ENCODE measurements at places on chromosomes 7 and 10.

- peak; percentile 83 for DNase-seq
Observed at GRCh38 chr10:114526504-114527238, 122.4 kb upstream of the AFAP1L2 start.

GRCh38 chr10:86659161-86659691 lies 4.9 kb downstream of the OPN4 start:
- no peak for DNase-seq

GRCh38 chr10:122138831-122139625 lies 132.1 kb upstream of the BTBD16 start:
- DNase-seq: no peak

DNA sequence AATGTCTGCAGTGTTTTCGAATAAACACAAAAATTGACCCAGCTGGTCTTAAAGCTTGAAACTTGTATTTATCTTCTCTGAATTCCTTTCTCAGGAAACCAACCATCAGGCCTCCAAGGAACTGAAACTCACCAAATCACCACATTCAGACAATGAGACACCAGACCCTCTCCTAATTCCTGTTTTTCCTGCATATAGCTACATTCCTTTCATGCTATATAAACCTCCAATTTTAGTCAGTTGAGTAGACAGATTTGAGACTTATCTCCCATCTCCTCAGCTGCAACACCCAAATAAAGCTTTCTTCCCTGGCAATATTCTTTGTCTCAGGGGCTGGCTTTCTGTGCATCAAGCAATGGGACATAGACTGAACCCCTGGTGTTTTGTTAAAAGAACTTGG lies 317.0 kb downstream of the CACNA2D1 start:
- no peak for DNase-seq

- no peak for DNase-seq
Observed at GRCh38 chr10:42934351-42934811, 142.5 kb upstream of the RET start.

DNA sequence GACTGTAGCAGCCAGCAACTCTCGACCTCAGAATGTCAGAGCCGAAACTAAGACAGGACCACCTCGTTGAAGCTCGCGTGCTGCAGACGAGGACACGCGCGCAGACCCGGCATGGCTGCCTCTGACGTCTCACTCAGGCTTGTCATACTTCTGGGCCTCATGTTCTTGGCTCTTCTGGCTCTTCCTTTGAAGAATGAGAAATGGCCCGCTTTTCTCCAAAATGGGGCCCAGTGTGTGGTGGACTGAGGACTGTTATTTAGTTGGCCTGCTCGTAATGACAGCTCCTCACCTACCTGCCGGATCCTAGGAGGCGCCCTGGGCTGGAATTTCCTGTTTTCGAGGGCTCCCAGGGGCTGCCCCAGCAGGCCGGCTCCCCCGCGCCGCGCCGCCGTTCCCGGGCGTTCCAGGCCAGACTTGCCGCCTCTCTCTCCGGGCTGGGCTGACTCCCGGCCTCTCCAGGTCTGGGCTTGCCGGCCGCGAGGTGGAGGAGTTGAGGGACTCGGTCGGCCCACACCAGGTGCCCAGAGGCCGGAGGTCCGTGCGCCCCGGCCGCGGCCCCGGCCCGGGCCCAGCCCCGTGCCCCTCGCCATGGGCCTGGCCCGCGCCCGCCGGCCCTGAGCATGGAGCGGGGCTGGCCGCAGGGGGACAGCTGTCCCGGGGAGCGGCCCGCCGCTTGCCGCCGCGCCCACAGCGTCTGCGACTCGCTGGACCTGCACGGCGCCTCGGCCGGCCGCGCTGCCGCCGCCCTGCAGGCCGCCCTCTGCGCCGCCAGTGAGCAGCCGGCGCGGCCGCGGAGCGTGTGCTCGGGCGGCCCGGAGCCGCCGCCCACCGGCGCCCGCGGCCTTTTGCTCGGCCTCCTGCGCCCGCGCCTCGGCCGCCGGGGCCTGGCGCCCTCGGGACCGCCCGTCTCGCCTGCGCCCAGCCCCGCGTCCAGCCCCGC lies 28.1 kb downstream of the AGAP3 start:
- DNase-seq: peak; percentile 75

DNA sequence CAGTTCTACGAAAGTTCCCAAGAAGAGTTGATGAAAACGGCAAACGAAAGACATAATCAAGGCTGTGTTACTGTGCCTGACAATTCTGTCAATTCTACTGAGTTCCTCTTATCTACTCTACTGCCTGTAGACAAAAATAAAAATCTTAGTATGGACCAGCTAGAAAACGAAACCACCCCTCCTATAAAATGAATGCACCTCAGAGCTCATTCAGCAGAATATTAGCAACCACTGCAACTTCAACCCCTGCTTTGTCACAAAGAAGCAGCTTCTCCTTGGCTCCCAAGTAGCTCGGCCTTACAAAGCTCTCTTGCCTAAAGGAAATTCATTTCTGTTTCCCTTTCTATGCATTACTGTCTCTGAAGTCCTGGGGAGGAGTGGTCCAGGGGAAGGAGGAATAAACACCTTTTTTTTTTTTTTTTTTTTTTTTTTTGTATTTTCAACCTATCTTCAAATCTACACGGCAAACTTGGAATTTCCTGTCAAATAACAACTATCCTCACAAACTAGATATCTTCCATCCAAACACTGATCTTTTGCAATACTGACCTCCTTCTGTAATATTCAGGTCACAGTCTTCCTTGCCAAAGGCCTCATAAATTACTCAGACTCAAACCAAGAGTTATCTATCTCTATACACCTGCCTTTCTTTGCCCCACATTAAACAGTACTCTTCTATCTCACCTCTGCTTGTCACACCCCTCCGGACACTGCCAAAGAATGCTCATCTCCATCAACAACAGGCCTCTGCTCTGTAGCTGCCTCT lies 74.3 kb downstream of the GLI3 start:
- DNase-seq: no peak

- no peak for DNase-seq
Observed at GRCh38 chr10:112335111-112335867, 38.6 kb upstream of the ACSL5 start.

GRCh38 chr7:26616235-26616634 lies 248.2 kb downstream of the SKAP2 start:
- DNase-seq: no peak

GRCh38 chr7:92622685-92623084 lies 32.5 kb upstream of the FAM133B start:
- DNase-seq: no peak

GRCh38 chr10:71756311-71757191 lies 16.8 kb downstream of the VSIR start:
- no peak for DNase-seq

DNA sequence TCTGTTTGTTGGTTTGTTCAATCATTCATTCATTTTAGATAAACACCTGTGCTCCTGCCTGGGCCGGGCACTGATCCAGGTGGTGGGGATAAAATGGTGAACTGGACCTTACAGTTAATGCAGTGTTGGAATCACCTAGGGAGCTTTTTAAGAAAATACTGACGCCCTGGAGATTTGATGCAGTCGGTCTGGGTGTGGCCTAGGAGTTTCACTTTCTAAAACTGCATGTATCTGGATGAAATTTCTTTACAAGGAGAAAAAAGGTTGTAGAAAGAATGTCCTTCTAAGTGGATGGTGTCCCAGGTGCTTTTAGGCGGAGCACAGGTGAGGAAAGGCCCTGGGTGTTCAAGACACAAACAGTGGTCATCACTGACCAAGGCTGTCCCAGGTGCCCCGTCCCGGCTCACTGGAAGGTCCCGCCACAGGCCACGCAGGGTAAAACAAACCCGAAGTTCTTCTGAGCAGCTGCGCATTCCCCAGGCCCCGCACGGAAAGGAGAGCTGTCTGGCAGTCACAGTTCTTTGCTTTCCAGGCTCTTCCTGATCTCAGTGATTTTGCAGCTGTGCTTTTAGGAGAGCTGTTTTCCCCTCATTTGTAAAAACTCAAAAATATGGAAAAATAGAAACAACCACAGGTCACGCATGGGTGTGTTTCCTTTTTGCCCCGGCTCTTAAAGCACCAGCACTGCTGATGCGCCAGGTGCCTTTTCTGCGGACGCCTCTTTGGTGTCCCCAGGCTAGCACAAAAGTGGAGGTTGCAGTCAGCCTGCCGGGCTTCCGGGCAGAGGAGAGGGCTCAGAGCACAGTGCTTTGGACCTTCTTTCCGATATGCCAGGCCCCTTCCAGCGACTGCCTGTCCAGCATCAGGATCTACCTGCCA lies 161.9 kb downstream of the GRK5 start:
- peak; percentile 78 for DNase-seq

DNA sequence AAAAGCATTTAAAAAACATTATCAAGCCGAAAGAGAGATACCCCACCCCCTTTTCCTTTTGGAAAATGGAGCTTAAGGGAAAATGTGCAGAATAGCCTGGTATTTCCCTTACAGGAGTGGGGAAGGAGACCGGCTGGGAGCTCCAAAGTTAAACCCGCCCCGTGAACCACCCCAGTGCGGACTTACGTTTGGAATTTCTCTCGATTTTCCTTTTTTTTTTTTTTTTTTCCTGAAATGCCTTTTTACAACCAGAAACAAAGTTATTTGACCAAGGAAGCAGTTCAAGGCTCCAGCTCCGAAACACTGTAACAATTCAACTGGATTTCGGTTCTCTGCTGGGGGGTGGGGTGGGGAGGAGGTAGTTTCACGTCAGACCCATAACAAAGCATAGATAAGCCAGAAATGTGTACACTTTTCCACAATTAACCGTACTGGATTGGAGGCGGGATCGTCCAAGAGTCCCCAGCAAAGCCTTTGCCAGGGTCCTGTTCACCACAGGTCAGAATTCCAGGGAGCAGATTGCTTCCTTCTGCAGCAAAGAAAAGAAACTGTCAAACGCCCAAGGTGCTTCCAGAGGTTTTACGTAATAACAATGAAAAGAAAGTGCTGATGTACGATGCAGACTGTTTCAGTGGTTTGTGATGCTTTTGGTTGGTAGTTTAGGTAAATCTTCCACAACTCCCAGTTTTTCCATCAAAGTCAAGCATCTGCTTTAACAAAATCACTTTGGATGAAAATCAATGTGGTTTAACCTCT lies 6.7 kb downstream of the SKIDA1 start:
- DNase-seq: no peak

DNA sequence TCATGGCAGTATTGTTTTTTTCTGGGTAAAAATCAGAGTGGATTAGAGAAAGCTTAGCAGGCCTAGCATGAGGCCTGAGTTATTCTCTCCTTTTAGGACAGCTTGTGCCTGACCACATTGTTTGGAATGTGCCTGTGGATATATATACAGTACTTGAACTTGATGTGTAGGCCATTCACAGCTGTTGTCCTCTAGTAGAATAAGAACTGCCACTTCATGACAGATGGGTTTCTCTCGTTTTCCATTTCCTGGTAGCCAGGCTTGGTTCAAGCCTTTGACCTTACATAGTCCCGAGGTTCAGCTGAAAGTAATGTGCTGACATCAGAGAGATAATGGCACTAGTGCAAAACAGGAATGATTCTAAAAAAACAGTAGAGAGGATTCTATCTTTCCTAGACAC lies 473.9 kb downstream of the AUTS2 start:
- no peak for DNase-seq

- no peak for DNase-seq
Observed at GRCh38 chr7:51006483-51007235, 224.0 kb upstream of the GRB10 start.

- no peak for DNase-seq
Observed at GRCh38 chr7:93447509-93447908, 127.0 kb downstream of the CALCR start.

GRCh38 chr7:44845451-44845850 lies 2.4 kb downstream of the H2AZ2 start:
- DNase-seq: no peak

- DNase-seq: no peak
Observed at GRCh38 chr7:77425101-77426051, 9.2 kb upstream of the GSAP start.

DNA sequence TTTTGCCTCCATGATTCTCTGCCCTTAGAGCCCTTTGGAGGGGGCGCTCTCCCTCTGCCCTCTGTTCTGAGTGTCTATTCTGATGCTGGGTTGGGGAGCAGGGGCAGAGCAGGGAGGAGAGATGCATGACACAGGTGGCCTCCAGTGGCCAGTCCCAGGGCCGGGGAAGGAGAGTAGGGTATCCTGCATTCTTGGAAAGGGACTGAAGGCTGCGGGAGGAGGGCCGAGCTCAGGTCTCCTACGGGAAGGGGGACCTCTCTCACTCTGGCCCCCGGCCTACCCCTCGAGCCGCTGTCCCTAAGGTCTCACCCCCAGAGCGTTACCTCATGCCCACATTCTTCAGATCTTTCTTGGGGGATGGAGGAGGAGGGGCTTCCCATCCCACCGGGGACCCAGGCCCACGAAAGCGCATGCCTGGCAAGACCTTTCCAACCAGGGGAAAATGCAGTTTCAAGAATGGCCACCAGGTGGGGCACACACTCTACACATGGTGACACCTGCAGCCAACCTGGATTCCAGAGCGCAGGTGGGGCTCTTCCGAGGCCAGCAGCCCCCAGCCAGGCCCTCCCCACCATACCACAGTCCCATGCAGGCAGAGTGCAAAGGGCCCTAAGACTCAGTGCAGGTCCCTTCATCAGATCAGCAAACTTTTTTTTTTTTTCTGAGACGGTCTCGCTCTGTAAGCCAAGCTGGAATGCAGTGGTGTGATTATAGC lies 86.4 kb downstream of the MYL10 start:
- peak; percentile 78 for DNase-seq

GRCh38 chr10:114024876-114025610 lies 18.6 kb upstream of the ADRB1 start:
- DNase-seq: peak; percentile 60

GRCh38 chr7:33500703-33501701 lies 371.6 kb downstream of the BBS9 start:
- DNase-seq: no peak

- no peak for DNase-seq
Observed at GRCh38 chr7:116434820-116435341, 64.7 kb upstream of the CAV2 start.

DNA sequence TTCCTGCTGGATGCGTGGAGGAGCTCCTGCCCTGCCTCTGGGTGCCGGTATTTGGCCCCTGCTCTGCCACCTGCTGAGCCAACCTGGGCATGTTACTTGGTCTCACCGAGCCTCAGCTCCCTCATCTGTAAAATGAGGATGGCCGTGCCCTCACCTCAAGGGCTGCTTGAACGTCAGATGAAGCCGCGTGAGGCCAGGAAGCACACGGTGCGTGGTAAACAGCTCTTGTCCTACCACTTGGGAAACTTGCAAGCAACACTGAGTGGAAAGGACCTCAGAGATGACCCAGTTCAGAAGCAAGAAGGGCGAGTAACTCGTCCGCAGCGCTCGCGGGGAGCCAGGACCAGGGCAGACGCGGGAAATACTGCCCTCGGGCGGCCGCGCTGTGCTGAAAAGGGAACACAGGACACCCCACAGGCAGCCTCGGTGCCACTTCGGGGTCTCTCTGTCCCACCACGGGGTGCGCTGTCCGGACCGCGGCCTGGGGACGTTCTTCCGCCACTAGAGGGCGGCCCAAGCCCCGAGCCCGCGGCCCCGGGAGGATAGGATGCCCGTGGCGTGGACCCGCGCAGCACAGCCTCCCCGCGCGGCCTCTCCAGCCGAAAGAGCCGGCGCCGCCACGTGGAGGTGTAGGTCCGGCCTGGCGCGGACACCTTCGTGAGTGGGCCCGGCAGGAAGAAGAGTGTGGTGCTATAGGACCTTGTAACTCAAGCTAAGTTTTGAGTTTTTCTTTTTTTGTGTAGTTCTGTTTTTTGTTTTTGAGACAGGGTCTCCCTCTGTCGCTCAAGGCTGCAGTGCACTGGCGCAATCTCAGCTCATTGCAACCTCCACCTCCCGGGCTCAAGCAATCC lies 94.1 kb downstream of the PRKAG2 start:
- DNase-seq: peak; percentile 88

Measured in GM13977 (cell line).